ENCODE measurements at places on chromosomes 3 and 15.

GRCh38 chr15:42775416-42775815 is 38.5 kb upstream of the CDAN1 start:
- DNase-seq, result no peak

DNA sequence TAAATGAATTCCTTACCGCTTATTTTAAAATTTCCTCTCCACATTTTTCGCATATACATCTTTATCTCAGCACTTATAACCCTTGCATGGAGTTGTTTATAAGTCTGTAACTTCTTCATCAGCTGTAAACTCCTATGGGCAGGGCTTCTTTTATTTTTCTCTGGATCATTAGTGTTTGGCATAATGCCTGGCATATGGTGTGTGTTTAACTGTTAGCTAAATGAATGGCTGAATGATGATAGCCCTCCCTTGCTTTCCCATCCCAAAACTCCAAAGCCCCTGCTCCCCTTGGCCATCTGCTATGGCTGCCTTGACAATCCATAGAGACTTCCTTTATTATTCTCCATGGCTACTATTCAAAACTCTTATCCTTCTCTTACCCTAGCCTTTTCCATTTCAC is 48.1 kb upstream of the SEMA6D start:
- DNase-seq, result no peak

- no peak for DNase-seq
These were observed 36.2 kb upstream of the LDHAL6B start for GRCh38 chr15:59170295-59171066.

DNA sequence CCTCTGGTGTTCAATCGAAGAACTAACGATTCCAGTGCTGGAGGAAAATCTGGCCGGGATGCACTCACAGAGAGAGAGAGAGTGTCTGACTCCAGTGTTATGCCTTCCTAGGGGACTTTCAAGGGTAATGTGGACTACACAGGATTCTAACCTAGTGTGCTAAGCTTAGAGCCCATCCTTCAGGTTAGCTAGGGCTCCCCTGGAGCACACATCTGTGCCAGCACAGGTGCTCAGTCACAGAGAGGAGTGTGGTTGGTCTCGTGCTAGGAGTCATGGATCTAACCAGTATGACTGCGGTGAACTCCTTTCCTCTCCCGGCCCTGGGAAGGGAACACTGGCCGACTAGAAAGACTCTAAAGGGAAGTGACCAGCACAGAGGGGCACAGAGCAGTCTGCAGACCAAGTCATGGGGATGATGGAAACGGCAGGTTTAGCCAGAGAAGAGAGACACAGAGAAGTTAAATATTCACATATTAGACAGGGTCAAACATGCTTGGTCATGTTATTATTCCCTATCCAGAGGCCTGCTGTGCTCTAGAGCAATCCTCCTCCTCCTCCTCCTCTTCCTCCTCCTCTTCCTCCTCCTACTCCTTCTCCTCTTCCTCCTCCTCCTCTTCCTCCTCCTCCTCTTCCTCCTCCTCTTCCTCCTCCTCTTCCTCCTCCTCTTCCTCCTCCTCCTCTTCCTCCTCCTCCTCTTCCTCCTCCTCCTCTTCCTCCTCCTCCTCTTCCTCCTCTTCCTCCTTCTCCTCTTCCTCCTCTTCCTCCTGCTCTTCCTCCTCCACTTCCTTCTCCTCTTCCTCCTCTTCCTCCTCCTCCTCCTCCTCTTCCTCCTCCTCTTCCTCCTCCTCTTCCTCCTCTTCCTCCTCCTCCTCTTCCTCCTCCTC is 280.3 kb downstream of the XXYLT1 start:
- no peak for DNase-seq
